ENCODE measurements at places on chromosomes 11 and 22.

- no peak for DNase-seq
Measured at GRCh38 chr11:92101920-92102319, 122.7 kb upstream of the FAT3 start.

DNA sequence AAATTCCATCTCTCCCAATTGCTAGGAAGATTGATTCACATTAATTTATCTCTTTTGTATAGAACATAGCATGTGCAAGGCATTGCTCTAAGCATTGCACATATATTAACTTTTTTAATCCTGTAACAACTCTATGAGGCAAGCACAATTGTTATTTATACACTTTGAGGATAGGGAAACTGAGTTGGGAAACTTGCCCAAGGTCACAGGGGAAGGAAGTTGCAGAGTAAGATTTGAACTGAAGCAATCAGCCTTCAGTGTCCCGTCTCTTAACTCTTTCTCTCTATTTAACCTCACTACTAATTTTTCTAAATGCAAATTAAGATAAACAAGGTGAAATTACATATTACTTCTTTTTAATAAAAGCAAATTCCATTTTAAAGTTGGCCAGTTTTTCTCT lies 22.2 kb downstream of the OR56B4 start:
- no peak for DNase-seq

DNA sequence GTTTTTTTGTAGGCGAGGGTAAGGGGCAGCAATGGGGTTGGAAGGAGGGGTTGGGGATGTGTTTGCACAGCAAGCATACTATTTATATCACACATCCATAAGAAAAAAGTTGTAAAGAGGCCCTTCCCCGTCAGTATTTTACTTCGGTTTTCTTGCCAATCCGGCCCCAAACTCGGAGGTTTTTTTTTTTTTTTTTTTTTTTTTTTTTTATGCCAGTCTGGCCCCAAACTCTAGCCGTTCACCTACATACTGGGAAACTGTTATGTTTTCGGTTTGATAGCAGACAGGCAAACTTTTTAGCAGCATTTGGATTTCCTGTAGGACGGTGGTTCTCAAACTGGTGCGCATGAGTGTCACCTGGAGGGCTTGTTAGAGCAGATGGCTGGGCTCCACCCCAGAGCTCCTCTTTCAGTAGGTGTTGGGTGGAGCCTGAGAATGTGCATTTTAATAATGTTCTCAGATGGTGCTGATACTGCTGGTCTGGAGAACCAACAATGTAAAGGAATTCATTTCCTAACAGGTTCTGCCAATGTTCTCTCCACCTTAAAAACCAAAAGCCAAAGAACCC lies 76.5 kb upstream of the ZBED5 start:
- DNase-seq = no peak

GRCh38 chr11:126434950-126435335 lies 79.5 kb downstream of the ST3GAL4 start:
- DNase-seq = no peak

DNA sequence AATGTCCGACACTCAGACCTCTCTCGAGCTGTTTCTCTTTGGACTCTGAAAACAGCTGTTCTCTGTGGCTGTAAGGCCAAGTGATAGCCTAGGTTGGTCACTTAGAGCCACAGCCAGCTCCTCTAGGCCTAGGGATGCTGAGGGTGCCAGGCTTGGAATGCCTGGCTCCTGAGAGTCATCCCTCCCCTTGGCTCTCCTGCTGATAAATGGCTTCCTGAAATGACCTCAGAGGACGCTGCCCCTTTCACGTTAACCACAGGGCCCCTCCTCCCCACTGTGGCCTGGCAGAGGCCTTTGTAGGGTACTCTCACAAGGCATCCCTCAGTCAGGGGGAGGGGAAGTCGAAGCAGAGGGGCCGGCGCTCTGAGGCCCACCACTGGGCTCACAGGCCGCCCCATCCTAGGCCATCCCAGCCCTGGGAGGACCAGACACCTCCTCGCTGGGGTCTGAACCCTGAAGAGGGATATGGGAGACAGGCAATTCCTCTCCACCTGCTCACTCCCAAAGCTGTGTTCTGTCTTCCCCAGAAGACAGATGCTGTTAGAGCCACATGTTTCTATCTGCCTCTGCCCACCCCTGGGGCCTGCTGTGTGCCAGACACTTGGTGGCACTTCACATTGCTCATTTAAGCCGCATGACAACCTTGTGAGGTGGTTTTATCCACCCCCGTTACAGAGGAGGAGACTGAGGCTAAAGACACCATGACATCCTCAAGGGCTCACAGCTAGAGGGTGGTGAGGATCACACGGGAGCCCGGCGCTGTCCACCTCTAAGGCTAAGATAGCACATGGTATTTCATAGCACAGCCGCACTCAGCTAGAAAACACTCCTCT lies 50.9 kb downstream of the ARFGAP3 start:
- no peak for DNase-seq

DNA sequence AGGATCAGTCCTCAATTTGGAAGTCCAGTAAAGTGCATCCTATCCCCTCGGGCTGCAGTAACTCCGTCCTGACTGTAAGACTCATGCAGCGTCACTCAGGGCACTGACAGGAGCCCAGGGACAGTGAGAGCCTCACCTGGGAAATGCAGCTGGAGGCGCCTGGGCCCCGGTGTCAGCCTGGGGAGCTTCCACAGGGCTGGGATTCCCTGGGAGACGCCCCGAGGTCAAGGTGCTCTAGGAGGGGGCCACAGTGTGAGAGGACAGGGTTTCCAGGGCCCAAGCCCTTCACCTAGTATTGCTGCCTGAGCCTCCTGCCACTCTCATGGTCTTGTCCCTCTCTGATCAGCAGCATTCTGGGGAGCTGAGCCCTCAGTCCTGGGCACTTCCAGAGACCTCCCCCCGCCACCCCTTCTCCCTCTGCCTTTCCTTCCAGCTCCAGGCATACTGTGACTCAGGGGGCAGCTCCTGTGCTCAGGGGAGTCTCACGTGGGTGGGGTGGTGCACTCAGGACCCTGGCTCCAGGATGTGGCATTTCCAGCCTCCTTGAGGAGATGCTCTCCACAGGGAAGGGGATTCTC lies 99.1 kb upstream of the IGLL5 start:
- no peak for DNase-seq

DNA sequence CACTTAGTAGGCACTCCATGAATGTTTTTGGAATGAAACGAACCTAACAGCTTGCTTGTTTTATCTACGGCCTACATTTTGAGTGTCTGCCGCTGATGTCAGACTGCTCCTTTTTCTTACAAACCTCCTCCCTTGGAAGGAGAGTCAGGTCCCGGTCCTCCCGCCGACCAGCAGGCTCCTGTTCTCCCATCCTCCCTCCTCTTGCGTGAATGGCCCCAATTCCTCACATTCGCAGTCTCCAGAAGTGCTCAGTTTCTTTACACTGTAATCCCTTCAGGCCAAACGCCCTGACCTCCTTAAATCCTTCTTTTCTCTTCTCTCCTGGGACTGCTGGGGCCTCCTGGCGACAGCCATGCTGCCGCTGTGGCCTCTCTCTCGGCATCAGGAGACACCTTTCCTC lies 82.6 kb upstream of the CSNK2A3 start:
- DNase-seq = no peak

- DNase-seq = peak; percentile 70
Measured at GRCh38 chr22:18994701-18995326, 58.7 kb upstream of the PRODH start.

DNA sequence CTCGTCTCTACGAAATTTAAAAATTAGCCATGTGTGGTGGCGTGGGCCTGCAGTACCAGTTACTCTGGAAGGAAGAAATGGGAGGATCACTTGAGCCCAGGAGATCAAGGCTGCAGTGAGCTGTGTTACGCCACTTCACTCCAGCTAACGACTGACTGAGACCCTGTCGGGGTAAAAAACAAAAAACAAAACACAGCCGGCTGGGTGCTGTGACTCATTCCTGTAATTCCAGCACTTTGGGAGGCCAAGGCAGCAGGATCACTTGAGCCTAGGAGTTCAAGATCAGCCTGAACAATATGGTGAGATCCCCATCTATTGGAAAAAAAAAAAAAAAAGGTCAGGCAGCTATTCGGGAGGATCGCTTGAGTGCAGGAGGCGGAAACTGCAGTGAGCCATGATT lies 2.4 kb downstream of the PAFAH1B2 start:
- no peak for DNase-seq

DNA sequence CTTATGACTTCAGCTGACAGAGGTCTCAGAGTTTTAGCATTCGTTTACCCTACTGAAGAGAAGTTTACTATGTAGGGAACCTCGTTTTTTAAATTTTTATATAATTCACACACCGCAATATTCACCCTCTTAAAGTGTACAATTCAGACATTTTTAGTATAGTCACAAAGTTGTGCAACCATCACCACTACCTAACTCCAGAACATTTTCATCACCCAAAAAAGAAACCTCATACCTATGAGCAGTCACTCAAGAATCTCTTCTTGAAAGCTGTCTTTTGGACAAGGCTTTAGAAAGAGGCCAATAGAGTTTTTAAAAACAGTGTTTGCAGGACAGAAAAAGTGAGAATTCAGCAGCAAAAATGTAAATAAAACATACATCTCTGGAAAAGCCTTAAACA lies 39.5 kb upstream of the CLNS1A start:
- DNase-seq = no peak

GRCh38 chr11:65606876-65607613 lies 7.0 kb downstream of the MAP3K11 start:
- peak; percentile 95 for DNase-seq

- DNase-seq = no peak
Measured at GRCh38 chr11:10456519-10456918, 1.5 kb downstream of the AMPD3 start.

GRCh38 chr11:15073361-15074205 lies at the start of gene CALCB:
CALCB (plus strand) TSS chr11:15073593; CDS start chr11:15074719, 1,126 bp downstream.
- no peak for DNase-seq

DNA sequence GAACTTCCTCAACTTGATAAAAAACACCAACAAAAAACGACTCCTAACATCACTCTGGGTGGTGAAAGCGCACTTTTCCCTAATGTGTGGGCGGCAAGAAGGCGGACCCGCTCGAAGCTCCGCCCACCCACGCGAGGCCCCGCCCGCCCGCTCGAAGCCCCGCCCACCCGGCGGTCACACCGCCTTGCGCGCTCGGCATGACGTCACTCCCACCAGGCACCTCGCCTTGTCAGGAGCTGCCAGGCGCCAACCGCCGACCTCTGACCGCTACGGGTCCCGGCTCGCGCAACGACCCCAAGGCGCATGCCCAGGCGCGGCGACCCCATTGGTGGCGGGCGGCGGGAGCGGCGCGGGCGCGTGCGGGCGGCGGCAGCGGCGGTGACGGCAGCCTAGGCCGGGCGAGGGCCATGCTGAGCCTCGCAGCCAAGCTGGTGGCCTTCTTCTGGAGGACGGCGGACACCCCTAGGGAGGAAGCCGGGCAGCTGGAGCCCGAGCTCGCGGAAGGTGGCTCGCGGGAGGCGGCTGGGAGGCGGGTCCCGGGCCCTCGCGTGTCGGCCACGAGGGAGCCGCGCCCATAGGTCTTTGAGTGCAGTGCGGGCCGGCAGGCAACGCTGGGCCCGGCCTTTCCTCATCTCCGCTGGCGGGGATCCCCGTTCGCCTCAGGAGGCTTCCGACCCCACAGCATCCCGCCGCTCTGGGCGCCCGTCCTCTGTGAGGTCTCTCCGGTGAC lies at the start of gene MOV10L1:
Gene MOV10L1, plus strand, starts transcription at position 325 of the 730 bp plus-strand sequence. Its CDS starts 83 bp downstream, at position 408.
- DNase-seq = no peak

GRCh38 chr11:61961570-61962212 lies 5.7 kb downstream of the FTH1 start:
- DNase-seq = peak; percentile 57

DNA sequence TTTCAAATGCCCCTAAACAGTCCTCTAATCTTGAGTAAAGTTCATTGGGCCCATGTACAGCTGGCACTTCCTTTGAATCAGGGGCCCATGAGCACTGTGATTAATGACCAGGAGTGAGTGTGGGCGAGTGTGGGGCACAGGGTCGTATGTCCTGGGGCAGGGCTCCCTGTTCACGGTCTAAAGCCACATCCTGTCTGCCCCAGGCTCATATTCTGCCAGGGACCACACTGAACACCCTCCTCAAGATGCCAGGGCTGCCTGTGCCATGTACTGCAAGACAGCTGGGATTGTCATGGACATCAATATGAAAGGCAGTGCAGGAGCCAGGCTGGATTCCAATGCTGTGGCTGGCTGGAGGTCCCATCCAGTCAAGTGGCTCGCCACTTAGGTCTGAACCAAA lies 130.5 kb downstream of the KIRREL3 start:
- no peak for DNase-seq

DNA sequence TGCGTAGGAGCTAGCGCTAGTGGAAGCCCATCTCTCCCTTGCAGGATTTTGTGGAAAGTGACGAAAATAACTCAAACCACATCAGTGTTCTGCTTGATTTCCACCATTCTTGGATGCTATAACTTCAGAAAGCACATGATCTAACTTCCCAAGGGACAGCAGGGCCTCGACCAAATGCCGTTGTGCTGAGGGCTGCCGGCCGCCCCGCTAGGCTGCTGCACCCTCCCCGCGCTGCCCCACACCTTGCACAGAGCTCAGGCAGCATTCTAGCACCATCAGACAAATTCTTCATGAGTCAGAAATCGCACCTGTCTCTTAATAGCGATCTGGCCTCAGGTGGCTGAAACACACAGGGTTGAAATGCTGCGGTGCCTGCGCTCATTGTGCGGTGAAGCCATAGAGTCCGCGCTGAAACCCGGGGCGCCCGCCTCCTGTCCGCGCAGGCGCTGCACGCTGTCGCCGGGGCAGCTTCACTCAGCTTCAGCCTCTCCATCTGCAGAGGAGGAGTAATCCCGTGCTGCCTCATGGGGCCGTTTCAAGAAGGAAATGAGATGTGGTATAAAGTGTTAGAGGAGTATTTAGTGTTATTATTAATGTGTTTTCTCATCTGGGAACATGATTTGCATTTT lies 59.2 kb upstream of the B3GAT1 start:
- DNase-seq = peak; percentile 55

GRCh38 chr11:76698321-76699043 lies 27.9 kb upstream of the LRRC32 start:
- no peak for DNase-seq

DNA sequence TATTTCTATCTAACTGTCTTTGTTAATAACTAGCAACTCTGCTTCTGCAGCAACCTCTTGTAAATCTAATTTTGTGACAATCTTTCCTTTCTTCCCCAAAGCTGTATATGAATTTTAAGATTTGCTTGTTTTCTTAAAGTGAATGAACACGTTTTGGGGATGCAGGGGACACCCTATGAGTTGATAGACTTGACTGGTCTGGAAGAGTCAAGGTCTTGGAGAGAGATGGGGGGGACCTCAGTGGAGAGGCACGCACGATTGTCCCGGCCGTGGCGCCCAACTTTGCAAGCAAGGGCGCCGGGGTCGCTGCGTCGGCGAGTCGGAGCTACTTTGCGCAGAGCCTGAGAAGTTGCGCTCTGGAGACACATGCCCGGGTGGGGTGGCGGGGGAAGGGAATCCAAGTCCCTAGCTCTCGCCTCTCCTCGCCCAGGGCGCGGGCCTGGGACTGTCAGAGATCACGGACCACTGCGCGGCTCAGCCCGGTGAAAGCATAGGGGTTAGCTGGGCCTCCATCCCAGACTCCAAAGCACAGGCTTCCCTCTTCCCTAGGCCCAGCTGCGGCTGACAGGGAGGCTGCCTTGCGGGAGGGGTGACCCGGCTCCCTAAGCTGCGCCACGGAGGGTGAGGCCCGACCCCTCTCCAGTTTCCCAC lies 854 bp downstream of the ABCC8 start:
- no peak for DNase-seq

GRCh38 chr22:25410849-25411248 lies 153.6 kb upstream of the GRK3 start:
- DNase-seq = no peak
